ENCODE measurements at places on chromosomes 3 and 15.

DNA sequence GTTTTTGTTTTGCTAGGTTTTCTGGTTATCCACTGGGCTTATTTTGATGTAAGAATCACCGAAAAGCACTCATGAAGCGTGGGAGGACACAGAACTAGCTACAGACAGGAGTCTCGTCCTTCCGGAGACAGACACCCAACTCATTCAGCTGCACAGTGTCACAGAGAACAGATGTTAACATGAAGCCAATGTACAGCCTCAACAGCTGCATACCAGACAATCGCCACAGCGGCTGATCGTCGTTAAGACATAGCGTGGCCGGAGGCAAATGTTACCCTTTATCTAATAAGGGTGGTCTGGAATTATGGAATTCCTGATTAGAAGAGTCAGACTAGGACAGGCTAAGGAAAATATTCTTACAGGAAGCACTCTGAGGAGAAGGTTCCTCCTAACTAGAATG is 1.1 kb upstream of the PYGO1 start:
- no peak for DNase-seq

- no peak for DNase-seq
These were observed 159.4 kb downstream of the SI start for GRCh38 chr3:164918905-164919304.

DNA sequence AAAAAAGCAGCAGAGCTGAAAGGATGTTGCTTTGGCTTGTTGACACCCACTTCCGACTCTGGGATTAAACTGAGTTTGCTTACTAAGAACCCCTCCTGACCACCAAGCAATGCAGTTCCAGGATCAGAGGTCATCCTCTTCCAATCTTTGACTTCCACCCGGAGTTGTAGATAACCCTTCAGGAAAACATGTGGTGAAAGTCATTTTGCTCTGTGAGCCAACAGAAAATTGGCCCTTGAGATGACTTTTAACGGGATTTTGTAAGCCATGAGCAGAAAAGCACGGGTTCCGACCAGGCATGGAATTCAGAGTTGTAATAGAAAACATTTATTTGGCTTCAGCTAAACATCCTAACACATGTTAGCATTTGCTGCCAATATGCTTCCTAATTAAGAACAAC is 171.6 kb upstream of the NR2F2 start:
- no peak for DNase-seq

DNA sequence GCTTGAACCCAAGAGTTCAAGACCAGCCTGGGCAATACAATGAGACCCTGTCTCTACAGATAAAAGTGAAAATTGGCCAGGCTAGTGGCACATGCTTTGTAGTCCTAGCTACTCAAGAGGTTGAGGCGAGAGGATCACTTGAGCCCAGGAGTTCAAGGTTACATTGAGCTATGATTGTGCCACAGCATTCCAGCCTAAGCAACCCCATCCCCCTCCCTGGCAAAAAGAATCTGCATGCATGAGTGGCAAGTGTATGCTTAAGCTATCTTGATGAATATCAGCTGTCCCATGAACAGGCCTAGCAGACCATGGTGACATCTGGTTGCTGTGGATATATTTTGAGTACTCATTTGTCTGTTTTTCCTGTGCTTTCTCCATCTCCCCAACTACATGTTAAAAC is 4.7 kb downstream of the ATRIP start:
- no peak for DNase-seq

GRCh38 chr3:41141433-41142167 is 57.7 kb upstream of the CTNNB1 start:
- no peak for DNase-seq

DNA sequence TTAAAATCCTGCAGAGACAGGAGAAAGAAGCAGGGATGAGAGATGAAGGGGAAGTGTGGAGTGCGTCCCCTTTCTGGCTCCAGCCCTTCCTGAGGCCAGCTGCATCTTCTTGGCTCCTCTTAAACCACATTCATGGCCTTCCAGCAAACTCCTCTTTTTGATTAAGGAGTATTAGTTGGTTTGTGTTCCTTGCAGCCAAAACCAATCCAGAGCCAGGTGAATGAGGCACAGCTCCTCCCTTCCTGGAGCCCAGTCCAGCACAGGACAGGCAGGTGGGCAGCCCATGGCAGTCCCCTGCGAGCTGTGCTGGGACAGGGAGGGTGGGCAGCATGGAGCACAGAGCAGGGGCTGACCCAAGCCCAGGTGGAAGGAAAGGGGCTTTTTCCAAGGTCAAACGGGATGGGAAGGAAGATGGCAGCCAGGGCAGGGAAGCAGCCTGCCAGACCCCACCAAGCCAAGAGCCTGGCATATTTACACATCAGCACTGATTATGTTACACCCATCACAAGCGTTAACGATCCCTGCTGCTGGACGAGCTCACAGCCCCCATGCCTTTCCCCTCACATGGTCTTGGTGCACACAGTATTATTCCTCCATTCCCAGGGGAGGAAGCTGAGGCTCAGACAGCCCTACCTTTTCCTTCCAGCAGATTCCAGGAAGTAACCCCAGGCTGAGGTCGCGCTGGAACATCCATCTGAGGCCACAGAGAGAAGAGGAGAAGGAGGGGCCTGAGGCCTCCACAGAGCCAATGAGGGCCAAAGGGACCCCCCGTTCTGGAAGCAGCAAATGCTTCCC is 175.6 kb downstream of the SMAD6 start:
- DNase-seq, result no peak

DNA sequence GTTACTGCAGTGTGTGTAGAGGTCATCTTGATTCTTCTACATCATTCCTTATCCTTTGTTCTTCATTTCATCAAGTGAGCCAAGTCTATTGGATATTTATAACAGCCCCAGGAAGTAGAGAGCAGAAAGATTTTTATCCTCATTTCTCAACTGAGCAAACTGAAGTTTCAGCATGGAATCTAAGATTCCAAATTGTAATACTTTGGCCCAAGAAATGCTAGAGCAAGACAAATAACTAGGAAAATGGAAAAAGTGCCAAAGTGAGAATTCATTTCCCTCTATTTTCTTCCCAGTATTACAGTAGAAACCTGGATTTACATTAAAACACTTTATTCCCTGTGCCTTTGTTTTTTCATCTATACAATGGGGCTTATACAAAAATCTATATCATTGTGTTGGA is 346.8 kb downstream of the ARPP21 start:
- no peak for DNase-seq

DNA sequence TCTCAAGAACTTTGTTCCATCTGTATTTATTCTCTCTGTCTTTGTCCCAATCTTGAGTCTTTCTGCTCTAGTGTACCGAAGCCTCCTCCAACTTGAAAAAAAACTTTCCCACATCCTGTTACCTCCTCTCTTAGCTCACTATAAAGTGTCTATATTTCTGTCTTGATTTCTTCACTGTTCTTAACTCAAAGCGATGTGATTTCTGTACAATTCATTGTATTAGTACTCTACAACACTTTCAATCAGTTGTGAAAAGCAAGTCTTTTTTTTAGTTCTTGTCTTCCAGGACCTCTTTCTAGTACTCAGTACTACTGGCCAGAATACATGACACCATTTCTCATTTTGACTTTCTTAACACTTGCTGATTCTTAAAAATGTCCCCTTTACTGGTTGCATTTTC is 353.5 kb upstream of the SATB1 start:
- no peak for DNase-seq

- DNase-seq, result no peak
These were observed 2.9 kb downstream of the STOML1 start for GRCh38 chr15:73989001-73989798.

DNA sequence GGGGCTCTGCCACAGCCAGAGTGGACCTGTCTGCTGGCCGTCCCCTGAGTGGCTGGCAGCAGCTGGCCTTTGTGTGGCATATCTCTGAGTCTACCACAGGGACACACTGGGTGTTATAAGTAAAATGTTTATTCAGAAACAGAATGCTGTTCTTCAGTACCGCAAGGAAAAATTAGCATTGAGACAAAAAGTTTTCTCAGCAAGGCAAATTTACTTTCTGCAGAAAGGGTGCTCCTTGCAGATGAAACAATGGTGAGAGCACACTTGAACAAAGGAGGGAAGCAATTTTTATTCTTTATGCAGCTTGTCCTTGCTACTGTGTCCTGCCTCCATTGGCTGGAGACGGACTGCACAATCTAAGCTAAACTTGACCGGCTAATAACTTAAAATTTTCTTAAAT is 4.0 kb downstream of the TMEM89 start:
- DNase-seq, result no peak

Measured in activated naive CD4-positive, alpha-beta T cell (primary cell).